Stimulated activated naive CD8-positive, alpha-beta T cell treated with anti-CD3 and anti-CD28 coated beads, Interleukin-15, amount 100 ng/mL, for 72 hours (primary cell): ENCODE measurements at places on chromosomes 7 and 10.

DNA sequence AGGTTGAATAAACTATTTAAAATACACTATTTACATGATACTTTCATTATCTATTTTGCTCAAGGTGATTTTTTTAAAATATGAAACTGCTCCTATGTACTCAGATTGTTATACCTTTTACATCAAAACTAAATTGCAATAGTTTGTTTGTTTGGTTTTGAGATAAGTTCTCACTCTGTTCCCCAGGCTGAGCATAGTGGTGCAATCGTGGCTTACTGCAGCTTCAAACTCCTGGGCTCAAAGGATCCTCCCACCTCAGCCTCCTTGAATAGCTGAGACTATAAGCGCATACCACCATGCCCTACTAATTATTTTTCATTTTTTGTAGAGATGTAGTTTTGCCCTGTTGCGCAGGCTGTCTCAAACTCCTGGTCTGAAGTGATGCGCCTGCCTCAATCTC, 12.7 kb downstream of the TAS2R60 start:
- DNase-seq, result no peak

GRCh38 chr7:8121243-8121642, 140.7 kb downstream of the ICA1 start:
- DNase-seq, result no peak

DNA sequence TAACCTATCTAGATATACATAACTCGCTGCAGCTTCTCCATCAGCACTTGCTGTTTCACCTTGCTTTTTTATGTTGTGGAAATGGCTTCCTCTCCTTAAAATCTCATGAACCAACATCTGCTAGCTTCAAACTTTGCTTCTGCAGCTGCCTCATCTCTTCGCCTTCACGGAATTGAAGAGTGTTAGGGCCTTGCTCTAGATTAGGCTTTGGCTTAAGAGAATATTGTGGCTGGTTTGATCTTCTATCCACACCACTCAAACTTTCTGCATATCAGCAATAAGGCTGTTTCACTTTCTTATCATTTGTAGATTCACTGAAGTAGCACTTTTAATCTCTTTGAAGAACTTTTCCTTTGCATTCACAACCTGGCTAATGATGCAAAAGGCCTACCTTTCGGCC, 49.2 kb upstream of the AGR3 start:
- DNase-seq, result no peak

GRCh38 chr7:55250313-55250712, 114.8 kb upstream of the LANCL2 start:
- no peak for DNase-seq

GRCh38 chr7:26291699-26292538, at the start of gene SNX10:
TSS of gene SNX10 (plus strand) at chr7:26291862. CDS start at chr7:26346443, 54,581 bp downstream.
- DNase-seq, result peak; percentile 74

DNA sequence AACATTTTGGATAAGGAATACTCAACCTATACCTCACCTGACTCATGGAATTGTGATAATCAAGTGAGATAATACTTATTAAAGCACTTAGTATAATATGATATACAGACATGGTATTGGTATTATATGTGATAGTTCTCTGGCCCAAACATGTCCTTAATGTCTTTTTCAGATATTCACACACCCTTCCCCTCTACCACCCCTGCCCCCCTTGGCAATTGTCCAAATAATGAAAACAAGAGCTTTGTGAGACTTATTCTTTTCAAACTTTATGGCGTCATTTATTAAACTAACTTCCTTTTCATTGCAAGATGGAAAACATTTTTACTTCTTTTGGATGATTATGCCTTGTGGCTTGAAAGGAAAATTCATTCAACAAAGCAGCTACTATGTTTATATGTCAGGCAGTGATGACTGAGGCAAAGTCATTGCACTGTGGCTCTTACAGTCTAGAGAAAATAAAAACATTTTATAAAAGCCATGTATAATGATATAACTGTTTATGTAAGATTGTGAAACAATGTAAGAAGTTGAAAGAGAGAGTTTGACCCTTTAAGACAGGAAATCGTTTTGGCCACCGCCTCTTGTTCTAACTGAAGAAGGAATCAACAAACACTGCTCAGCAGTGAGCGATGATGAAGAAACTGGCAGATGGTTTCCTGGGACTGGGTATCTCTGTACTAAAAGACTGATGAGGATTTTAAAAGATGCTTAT, 27.4 kb downstream of the MINPP1 start:
- no peak for DNase-seq
